ENCODE measurements at places on chromosomes 7 and 10.

- no peak for DNase-seq
Observed at GRCh38 chr7:39407137-39407536, 159.1 kb upstream of the YAE1 start.

GRCh38 chr7:128381161-128381821 is 19.8 kb upstream of the PRRT4 start:
- DNase-seq = peak; percentile 48

GRCh38 chr10:22581461-22581860 is 132.9 kb downstream of the PIP4K2A start:
- no peak for DNase-seq

- DNase-seq = no peak
Observed at GRCh38 chr7:33639552-33640197, 265.7 kb upstream of the BMPER start.

DNA sequence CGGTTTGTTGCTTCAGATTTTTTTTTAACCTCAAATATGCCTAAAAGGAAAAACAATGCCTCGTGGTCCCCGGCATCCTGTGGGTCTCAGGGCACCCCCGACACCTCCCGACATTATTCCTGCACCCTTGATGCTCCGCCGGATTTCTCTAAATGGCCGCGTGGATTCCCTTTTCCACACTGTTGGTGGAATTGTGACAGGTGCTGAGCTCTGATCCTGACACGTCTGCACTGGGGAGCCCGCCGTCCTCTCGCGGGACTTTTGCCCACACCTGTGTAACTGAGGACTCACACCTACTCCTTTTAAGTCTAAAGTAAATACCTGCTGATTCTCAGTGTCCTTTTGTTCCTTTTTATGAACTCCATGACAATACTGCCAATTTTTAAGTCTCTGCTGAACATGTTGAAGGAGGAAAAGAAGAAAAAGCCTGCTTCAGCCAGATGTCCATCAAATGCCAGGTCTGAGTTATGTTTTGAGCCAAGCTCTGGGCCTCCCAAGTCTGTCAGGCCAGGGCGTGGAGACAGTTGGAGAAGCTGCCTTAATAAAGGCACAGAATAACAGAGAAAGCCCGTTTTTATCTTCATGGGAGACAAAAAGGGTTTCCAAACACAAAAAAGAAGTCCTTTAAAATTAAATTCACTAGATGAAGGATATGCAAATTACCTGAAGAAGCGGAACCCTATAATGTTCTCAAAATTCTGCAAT is 568.2 kb downstream of the DNAJB6 start:
- DNase-seq = no peak

GRCh38 chr7:99737726-99738125 is 2.7 kb upstream of the CYP3A7 start:
- no peak for DNase-seq

DNA sequence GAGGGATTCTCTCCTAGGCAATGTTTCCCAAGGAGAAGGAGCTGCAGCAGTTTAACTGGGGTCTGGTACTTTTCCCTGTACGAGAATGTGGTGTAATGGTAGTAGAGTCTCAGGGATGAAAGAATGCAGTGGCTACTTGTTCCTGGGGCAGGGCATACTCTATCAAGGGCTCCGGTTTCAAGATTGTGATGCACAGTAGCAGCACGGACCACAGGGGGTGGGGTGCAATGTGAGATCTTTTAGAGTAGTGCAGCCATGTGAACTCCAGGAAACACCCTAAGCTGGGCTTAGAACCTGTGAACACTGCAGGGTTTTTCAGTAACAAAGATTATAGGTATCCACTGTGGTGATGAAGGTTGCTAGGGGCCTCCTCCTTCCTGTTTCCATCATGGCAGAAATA is 903.9 kb downstream of the NRG3 start:
- no peak for DNase-seq

DNA sequence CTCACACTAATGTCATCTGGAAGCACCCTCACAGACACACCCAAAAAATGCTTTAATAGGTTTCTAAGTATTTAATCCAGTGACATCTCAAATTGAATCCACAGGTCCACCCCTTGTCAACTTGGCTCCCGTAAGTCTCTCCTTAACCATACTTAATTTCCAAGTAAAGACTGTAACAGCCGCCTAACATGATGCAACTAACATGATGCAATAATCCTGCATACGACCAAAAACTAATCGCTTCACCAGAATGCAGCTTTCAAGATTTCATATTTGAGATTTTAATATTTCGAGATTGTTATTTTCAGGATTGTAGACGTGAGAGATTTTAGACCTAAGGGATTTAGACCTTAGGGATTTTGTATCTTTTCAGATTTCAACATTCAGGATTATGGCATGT is 3.7 kb upstream of the HDAC9 start:
- DNase-seq = no peak

- DNase-seq = no peak
Observed at GRCh38 chr7:23491502-23491901, 21.2 kb upstream of the IGF2BP3 start.

DNA sequence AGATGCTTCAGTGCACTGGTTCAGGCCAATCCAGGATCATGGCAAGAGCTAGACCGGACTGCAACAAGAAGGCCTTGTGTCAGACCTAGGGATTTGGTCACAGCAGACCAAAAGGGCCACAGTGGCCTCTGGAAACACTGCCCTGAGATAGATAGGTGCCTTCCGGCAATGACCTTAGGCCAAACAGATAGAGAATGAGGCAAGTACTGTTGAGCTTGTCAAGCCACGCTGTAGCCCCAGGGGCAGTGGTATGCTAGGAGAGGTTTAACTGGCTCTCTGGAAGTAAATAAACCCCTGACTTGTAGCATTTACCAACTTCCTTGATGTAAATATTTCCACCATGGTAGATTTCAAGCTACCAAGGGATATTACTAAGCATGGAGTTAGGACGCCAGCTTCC is 197.5 kb downstream of the GRID1 start:
- DNase-seq = no peak

- no peak for DNase-seq
Observed at GRCh38 chr10:22997096-22997495, 69.2 kb downstream of the ARMC3 start.

- no peak for DNase-seq
Observed at GRCh38 chr10:70092389-70092718, 39.7 kb downstream of the MACROH2A2 start.

- DNase-seq = peak; percentile 35
Observed at GRCh38 chr7:34928052-34928451, 109.2 kb downstream of the DPY19L1 start.

DNA sequence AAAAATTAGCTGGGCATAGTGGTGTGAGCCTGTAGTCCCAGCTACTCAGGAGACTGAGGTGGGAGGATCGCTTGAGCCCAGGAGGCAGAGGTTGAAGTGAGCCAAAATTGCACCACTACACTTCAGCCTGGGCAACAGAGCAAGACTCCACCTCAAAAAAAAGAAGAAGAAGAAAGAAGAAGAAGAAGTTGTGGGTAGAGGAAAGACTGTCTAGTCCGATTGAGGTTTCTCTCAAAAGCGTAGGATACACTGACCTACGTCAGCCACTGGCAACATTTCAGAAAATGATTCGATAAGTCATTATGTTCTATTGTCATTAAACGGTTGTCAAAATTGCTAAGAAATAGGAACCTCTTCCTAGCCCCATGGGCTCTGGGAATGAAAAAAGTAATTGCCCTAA is 22.3 kb upstream of the RHBDD2 start:
- no peak for DNase-seq

DNA sequence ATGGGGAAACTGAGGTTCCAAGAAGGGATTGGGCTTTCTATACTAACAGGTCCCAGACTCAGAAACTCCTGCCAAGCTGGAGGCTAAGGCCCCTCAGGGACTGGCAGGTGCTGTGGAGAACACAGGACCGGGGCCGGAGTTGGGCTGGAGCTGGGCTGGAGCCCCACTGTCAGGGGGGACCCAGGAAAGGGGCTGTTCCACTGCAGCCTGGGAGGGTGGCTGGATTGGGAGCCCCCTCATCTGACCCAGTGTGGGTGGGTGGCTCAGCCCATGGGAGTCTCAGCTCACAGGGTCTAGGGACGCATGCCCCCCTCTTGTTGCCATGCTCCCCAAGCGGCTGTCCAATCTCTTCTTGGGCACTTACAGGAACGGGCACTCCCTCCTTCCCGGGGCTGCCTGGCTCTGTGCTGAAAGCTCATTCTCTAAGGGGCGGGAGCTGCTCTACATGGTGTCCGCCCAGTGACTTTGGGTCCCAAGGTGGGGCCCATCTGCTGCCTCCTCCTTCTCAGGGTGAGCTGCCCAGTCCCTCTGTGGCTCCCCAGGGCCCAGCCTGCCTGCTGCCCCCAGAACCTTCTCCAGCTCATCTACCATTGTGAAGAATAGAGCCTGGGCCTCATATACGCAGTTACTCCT is 126.5 kb downstream of the MYL10 start:
- no peak for DNase-seq

DNA sequence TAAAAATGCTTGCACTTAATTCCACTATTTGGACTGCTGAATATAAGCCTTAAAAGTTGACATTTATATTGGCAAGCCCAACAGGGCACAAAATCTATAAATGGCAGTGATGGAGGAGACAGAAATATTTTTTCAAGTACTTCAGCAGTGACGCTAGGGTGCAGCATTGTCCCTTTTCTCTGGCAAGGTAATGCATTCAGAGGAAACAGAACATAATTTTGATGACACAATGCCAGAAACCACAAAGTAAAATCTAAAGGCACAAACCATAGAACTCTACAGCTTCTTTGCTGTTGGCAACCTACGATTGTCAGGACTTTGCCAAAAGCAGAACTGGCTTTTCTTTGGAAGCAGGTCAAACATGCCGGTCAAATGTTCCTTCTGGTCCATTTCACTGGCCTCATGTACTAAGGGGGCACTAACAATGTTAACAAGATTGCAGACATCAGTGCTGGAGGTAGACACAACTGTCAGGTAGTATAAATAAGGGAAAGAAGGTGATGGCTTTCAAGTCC is 30.9 kb upstream of the FAM133B start:
- peak; percentile 92 for DNase-seq

DNA sequence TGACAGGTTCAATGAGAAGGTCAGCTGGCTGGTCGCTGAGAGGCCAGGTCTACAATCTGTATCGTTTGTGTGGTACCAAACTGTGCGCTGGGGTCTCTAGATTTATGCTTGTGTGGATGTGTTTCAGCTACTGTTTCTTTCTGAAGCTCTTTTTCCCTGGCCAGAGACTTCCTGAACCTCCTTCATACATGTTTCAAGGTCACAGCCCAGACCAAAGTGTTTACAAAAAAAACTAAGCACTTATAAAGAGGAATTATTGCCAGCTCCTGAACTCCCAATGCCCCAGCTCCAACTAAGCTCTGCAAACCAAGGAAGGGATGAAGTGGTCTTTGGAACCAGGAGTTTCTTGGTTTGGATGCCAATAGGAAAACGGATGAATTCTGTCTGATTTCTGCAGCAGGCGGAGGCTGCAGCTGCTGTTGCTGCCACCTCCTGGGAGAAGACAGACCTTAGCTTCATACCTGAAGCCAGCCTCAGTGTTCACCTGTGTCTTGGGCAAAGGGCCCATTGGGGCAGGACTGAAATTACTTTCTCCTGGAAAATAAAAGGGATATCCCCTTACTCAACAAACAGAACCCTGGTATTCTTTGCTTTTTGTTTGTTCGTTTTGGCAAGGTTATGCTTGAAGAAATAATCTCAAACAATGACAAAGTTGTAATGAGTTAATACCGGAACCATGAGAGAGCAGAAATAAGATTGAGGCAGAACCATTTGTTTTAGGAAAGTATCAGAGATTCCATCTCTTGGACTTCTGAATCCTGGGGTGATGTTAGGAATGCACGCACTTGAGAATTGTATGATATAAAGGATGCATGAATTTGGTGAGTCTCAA is 24.6 kb upstream of the MKLN1 start:
- DNase-seq = no peak

DNA sequence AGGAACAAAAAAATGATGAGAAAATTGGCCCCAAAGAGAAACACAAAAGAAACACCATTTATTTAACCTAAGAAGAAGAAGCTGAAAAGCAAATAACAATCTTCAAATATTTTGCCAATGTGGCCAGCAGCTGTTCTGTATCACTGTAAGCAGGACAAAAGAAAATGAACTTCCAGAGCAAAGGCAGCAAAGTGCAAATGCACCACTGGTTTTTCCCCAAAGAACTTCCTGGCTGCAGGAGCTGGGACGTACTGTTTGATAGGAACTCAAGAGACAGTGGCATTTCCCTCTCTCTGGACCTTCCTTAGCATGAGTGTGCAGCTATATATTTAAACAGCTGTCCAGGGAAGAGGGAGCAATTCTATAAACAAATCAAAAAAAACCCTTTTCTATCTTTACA is 60.4 kb downstream of the RNLS start:
- no peak for DNase-seq

DNA sequence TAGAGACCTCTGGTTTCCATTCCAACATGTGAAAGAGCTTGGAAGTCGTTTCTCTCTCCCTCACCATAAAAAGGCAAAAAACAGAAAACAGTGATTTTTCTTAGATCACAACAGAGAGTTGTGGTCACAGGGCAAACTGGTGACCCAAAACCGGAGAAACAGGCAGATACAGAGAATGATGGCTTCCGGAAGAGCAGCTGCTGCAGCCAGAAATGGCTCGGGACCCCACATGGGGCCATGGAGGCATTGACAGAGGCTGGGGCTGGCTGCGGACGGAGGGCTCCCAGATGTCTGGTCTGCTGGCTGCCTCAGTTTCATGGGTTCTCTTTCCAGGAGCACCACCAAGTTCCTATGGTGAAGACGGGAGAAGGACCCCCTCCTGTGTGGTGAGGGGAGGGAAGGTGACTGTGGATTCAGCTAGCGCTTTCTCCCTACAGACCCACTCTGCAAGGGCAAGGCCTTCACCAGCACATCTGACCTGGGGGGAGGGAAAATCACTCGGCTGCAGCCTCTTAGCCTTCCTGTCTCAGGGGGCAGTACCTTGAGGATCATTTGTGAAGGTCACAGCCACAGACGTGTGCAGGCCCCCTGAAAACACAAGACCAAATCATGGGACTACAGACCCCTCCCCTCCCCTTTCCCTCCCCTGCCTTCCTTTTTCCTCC is 81.4 kb downstream of the WDR37 start:
- DNase-seq = no peak

- no peak for DNase-seq
Observed at GRCh38 chr7:159063046-159063840, 81.4 kb downstream of the VIPR2 start.

- no peak for DNase-seq
Observed at GRCh38 chr10:129621693-129622092, 154.7 kb downstream of the MGMT start.

GRCh38 chr10:10786109-10787090 is 231.3 kb upstream of the CELF2 start:
- no peak for DNase-seq

GRCh38 chr7:129728875-129729467 is 117.5 kb downstream of the NRF1 start:
- DNase-seq = no peak

- DNase-seq = no peak
Observed at GRCh38 chr10:63256009-63256773, 123.1 kb downstream of the NRBF2 start.

DNA sequence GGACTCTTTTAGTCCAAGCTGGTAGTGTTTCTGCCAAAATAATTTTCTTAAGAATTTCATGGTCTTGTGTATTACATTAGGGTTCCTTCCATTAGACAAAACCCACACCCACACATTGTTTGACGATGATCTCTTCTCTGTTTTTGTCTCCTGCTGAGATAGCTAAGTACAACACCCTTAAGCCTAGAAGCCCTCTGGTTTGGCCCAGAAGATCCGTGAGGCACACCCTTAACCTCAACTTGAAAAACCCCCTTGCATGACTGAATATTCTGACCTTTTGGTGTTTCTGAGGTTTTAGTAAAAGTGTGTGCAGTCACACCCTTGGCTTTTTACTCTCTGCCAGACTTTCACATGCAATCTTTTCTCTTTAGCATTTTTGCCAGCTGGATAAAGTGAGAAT is 29.3 kb upstream of the ERCC6 start:
- no peak for DNase-seq

GRCh38 chr10:30748152-30748973 is 118.8 kb upstream of the LYZL2 start:
- DNase-seq = no peak
